Forelimb muscle (tissue), 1 donor: ENCODE measurements at places on chromosomes 11 and 22. TPM values are rescaled to one million over a fixed set of nuclear protein-coding genes. Genes with fewer than 3 reads are reported as not detected.

HARBI1 gene
- polyA plus RNA-seq: 2.3 TPM

DNA sequence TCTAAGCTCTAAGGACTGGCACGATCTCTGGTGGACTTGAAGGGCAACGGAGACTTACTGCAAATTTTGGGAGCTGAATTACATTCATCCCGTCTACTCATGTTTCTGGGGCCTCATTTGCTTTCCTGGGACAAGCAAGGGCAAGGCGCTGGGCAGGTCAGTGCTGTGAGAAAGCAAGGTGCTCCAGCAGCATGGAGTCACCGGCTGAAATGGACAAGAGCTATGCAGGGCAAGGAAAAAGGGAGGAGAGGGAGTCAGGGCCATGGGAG is 25.6 kb downstream of the FLI1 start:
- DNase-seq: no peak

DNA sequence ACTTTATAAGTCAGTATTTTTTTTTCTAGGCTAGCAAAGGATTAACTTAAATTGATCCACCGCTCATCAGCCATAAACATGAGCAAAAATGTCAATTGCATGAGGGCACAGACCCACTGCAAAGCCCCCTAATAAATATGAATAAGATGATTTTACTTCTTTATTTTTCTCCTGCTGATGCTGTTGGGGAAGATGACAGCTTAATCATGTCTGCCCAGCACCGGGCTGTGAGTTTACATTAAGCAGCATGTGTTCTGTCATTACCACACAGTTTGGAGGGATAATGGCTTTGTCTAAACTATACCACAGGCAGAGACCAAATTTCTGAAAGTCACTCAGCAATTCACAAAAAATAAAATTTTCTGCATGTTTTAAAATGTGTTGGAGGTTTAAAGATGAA is 346.3 kb downstream of the LRRC4C start:
- DNase-seq: no peak

MN1 gene
- polyA plus RNA-seq: 16.9 TPM

IFITM1 gene
- polyA plus RNA-seq: 12.2 TPM

OR2AT4 gene
- 0.11 TPM for polyA plus RNA-seq

GRCh38 chr11:75478783-75479596 is 46.0 kb upstream of the KLHL35 start:
- DNase-seq: no peak

GRCh38 chr11:113332023-113332422 is 17.6 kb downstream of the TTC12 start:
- DNase-seq: peak; percentile 8

GRCh38 chr11:125402435-125402834 is 93.6 kb downstream of the FEZ1 start:
- DNase-seq: no peak

DNA sequence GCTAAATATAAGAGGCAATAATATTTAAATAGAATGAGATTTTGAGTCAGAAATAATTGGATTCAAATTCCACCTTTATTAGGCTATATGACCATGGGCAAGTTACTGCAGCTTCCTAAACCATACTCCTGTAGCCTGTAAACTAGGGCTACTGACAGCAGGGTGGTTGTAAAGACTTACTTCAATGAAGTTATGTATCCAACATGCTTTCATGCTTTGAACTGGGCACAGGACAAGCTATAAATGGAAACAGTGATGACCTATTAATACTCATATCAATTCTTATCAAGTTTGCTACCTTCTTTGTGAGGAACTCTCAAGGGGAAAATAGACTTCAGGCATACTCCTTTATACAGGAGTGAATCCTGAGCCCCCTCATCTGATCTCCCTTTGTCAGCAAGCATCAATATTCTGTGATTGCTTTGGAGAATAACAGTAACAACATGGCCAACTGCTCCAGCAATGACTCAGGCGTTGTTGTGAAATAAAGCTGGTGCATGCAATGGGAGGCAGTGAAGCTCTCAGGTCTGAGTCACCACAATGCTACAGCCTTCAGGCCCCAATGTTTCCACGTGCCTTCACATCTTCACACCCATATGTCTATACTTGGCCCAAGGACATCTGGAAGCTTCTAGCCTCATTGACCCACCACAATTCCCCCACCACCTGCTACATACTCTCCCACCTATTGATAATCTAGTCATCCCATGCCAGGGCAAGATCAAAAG is 102.5 kb downstream of the KCNA4 start:
- DNase-seq: no peak

GRCh38 chr22:38137876-38138687 is 27.6 kb upstream of the BAIAP2L2 start:
- DNase-seq: no peak

RFPL3 gene
- not detected for polyA plus RNA-seq

DNA sequence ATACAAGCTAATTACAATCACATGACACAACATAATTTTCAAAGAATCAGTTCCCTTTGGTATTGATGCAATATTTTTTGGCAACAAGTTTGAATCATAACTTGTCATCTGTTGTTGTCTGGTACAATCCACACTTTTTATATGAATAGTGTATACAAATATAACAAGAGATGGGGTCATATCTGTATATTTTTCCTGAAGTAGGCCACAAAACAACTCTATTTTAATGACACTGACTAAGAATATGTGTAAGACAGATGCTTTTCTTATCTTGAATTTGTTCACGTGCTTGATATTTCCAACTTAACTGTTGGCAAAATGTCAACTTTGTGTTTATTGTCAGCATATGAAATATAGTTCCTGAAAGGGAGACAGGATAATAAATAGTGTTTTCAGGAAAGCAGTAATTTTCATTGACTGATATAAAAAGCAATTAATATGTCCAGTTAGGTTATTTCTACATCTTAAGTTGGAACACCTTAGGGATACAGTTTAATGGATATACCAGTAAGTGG is 27.9 kb downstream of the NOX4 start:
- no peak for DNase-seq

- no peak for DNase-seq
Measured at GRCh38 chr11:47000033-47000432, 63.5 kb downstream of the CSTPP1 start.

DNA sequence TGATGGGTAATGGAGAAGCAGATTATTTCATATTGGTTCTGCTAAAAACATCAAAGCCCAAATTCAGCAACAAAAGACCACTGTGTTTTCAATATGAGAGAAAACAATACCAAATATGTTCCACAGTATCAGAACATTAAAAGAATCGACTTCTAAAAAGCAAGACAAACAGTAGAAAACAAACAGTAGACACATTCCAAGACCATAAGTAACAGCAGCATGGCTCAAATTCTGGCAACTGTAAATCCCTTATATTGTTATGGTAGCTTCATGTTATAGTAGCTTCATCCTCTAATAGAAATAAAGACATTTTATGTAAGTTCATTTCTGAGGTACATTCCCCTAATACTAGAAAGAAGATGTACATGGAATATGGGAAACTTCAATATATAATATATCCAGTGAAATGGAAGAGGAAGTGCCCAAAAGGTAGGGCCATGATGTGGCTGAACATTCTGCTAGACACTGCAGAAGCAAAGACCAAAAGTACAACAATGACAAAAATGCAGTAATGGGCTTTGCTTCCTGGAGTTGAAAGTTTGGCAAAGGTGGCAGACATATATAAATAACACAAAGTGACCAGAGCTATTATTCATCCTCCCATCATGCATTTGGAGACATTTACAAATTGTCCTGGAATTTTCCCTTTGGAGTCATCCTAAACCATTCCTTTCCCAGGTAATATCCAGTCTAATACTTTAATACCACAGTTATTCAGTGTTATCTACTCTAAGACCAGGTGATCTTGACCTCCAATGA is 299.9 kb downstream of the DCDC1 start:
- DNase-seq: no peak

SCGB1D2 gene
- not detected for polyA plus RNA-seq

GRCh38 chr11:105696000-105696399 is 86.1 kb downstream of the GRIA4 start:
- no peak for DNase-seq

DNA sequence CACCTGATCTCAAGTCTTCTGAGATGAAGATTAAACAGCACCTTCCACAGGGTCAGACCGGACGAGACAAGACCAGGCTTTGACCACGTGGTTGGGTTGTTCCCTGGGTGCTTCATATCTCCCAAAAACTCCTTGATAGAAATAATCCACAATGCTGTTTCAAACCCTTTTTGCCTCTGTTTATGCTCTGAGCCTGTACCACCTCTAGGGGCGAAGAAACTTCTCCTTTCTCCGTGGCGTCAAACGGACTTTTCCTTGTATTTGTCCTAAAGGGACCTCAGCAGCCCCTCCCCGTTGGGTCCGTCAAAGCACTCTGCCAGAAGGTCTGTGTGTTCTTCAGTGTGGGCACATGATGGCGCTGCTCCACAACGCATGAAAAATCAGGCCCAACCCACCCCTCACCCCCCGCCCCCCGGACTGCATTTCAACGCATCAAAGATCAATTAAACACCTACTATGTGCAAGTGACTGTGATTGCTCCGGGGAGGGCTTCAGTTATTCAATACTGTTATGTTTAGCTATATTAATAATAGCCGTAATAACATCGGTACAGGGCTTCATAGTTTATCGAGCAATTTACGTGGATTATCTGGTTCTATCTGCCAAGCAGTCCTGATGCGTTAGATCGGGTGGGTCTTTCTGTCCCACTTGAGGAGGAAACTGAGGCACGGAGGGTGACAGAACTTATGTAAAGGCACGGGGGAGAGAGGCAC is 17.3 kb upstream of the EIF3D start:
- no peak for DNase-seq

DNA sequence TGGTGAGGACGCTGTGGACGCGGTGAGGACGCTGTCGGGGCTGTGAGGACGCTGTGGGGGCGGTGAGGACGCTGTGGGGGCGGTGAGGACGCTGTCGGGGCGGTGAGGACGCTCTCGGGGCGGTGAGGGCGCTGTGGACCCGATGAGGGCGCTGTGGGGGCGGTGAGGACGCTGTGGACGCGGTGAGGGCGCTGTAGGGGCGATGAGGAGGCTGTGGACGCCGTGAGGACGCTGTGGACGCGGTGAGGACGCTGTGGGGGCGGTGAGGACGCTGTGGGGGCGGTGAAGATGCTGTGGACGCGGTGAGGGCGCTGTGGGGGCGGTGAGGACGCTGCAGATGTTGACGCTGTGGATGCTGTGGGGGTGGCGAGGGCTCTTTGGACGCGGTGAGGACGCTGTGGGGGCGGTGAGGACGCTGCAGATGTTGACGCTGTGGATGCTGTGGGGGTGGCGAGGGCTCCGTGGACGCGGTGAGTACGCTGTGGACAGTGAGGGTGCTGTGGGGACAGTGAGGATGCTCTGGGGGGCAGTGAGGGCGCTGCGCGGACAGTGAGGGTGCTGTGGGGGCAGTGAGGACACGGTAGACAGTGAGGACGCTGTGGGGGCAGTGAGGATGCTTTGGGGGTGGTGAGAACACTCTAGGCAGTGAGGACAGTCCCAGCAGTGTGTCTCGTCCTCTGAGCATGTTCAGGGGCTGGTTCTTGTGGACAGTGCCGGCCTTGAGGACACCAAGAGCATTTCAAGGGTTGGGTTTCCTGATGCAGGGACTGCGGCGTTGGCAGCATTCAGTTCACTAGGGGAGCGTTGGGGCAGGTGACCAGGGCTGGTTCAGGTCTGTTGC is 4.2 kb downstream of the GP1BB start:
- no peak for DNase-seq

GRCh38 chr22:31753005-31753633 is 700 bp upstream of the DEPDC5 start:
- DNase-seq: no peak

DNA sequence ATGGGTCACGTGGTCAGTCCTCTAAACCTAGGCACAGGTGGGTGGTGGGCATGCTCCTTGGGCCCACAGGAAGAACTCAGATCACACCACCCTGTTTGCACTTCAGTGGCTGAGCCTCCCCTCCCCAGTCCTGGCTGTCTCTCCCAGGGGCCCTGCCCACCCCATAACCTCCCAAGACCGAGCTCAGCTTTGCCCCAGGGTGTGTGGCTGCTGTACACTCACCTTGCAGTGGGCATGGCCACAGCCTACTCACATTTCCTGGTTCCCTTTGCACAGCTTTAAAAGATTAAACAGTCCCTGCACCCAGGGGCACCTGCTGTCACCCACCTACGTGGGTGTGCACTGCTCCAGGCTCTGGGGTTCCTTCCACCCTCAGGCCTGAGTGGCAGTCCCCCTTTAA is 13.8 kb downstream of the TRIOBP start:
- no peak for DNase-seq

DNA sequence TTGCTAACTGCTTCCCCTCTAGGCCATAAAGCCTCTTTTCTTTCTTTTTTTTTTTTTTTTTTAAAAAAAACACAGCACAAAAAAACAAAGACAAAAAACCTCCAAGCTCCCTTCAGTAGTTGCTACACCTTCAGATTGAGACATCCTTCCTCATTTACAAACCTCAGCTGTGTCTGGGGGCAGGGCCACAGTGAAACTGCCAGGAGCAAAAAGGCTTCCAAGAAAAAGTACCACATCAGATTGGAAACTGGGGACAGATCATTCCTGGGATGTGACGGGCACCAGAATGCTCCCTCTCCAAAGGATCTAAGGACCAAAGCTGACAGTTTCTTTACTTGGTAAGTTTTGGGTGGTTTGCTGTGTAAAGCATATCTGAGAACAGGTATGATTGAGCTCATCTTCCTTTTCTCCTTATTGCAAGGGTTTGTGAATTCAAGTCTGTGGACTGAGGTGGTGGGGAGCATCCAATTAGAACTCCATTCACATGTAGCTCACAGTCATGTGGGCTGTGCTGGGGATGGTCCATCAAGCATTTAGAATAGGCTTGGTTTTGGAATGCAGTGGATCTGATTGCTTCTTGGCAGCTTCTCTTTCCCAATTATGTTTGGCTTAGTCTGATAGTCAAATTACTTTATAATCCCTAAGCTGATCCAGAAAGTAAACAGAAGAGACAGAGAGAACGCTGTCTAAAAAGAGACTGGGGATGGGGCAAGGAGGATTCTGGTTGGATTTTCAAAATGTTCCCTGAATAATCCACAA is 705 bp downstream of the BBOX1 start:
- no peak for DNase-seq

GAB4 gene
- polyA plus RNA-seq: not detected

DNA sequence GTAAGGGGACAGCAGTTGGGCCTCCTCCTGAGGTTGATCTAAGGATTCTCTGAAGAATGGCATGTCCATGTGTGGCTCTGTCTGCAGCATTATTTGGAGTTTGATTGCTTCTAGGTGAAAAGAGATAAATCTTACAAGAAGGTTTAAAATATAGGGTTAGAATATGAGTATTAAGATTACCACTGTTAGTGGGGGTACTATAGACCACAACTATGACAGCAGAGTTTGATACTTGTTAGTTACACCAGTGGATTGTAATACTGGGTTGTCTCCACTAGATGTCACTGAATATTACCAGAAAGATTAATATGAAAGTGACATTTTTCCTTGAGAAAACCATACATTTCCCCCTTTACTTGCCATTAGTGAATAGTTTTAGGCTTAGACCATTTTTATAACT is 47.9 kb downstream of the ZNF280B start:
- DNase-seq: no peak
